ENCODE measurements at places on chromosomes 4 and X. TPM values are rescaled to one million over a fixed set of nuclear protein-coding genes. Genes with fewer than 3 reads are reported as not detected.

The MID2 gene
- total RNA-seq, result 11.9 TPM

- DNase-seq, result peak; percentile 46
Observed at GRCh38 chrX:10722851-10723250, 102.5 kb upstream of the MID1 start.

The PDE6B gene
- 19.7 TPM for total RNA-seq

The UGT2B15 gene
- total RNA-seq, result not detected

The ASB11 gene
- not detected for total RNA-seq

GRCh38 chrX:37504991-37505390 lies 66.5 kb upstream of the LANCL3 start:
- no peak for DNase-seq

- peak; percentile 56 for DNase-seq
Observed at GRCh38 chrX:20067709-20068561, 48.8 kb downstream of the MAP7D2 start.

- no peak for DNase-seq
Observed at GRCh38 chr4:151659601-151660364, 101.0 kb downstream of the GATB start.

GRCh38 chr4:83767067-83767466 lies 231.2 kb downstream of the GPAT3 start:
- DNase-seq, result no peak

The S100G gene
- total RNA-seq, result not detected

The HSD17B11 gene
- total RNA-seq, result 22.4 TPM

DNA sequence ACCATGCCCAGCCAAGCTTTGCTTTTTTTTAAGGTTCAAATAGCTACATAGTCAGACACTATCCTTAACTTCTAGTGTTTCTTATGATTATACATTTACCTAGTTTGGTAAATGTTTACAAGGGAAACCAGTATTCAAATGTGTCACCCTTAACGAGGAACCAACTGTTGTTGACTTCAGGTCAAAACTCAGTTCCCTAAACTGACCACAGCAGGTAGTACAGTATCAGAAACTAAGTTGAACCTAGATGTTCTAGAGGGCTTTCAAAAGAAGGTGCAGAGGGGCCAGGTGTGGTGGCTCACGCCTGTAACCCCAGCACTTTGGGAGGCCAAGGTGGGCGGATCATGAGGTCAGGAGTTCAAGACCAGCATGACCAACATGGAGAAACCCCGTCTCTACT lies 11.3 kb downstream of the GPC4 start:
- no peak for DNase-seq

GRCh38 chr4:132530861-132531260 lies 618.2 kb upstream of the PCDH10 start:
- no peak for DNase-seq

DNA sequence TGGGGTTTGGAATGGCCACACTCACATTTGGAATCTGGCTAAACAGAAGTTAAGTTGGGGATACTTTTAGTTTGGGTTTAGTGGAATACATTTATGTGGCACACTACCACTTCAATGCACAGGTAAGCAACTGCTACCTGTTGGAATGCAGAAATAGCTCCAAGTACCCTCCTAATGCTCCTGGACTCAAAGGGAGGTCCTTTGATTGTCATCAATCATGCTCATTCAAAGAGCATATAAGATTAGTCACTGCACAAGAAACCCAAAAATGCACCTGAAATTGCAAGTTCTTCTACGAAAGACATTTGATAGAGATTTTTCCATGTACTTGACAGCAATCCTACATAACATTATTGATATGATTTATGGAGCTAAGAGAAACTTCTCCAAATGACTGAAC lies 247.7 kb downstream of the ANKRD50 start:
- DNase-seq, result no peak

DNA sequence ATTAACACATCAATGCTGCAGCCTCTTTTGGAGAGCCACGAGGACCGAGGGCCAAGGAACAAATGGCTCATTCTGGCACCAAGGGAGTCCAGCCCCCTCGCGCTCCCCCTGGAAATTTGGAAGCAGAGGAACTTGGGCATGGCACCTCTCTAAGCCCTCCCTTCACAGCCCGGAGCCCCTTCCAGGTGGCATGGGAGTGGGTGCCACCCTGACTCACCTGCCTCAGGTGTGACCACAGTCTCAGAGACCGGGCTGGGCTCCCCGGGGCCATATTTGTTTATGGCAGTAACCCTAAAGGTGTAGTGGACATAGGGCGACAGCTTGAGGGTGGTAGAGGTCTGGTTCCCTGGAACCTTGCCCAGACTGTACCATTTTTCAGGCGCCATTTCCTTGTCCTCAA lies 18.8 kb downstream of the L1CAM start:
- no peak for DNase-seq

DNA sequence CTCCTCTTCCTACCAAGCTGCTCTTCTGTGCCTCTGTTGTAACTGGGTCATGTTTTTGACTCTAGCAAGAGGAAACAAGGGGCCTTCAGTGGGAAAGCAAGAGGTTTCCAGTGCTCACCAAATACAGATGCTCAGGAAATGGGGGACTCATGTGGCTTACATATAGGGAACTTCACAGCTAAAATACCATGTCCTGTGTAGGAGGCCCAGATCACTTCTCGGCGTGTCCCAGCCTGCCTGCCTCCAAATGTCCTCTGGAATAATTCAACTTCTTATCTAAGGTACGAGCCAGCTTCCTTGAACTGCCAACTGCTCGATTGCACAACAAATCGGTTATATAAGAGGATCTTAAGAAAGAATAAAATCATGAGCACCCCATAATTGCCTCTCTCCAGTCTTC lies 161.3 kb downstream of the KIT start:
- DNase-seq, result no peak

- DNase-seq, result no peak
Observed at GRCh38 chr4:76823495-76823894, 74.4 kb downstream of the SOWAHB start.

- no peak for DNase-seq
Observed at GRCh38 chr4:93730251-93730650, 98.3 kb upstream of the ATOH1 start.

GRCh38 chr4:13766761-13767540 lies 139.4 kb upstream of the BOD1L1 start:
- peak; percentile 66 for DNase-seq

The GAGE13 gene
- total RNA-seq, result not detected
